ENCODE measurements at places on chromosomes 13 and 19.

- DNase-seq = no peak
These were observed 4.1 kb downstream of the PRAM1 start for GRCh38 chr19:8498295-8498694.

GRCh38 chr19:1570836-1571235 is 2.7 kb upstream of the MEX3D start:
- no peak for DNase-seq

DNA sequence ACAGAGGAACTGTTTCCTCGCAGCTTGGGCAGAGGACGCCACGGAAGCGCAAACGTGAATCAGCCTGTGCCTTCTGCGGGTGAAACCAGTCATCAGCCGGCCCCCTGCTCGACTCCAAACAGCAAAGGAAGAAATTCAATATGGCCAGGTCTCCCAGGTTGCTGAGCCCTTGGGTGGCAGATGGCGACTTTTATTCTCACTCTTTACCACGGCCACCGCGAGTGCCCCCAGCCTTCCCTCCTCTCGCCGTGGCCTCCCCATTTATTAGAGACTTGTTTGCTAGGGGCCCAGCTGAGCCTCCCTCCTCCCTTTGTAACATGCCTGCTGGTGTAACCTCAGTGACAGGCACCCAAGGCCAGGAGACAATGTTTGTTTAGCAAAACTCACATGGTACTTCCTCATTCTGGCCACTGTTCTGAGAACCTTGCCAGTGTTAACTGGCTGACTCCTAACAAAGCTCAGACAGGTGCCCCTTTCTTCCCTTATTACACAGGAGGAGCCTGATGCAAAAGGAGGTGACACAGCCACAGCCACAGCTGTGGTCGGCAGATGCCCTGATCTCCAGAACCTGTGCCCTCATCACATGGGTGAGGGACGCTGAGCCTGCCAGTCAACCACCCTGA is 5.8 kb downstream of the RAB20 start:
- no peak for DNase-seq

DNA sequence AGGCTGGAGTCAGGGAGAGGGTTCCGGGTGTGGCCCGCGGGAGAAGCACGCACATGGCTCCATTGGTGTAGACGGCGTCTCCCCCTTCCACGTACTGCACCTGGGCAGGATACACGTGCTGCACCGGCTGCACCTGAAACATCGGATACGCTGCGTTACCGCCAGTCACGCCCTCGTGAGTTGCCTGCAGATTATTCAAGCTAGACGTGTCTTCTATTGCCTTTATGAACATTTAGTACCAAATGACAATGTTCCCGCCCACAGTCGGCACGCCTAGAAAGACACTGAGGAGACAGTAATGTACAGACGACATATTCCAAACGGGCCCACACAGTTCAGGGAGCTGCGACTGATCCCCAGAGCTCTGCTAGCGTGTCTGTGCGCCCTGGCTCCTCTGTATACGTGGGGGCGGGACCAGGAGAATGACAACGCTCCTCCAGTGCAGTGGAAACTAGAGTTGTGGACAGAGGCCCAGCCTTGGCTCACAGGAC is 64.1 kb upstream of the RANBP3 start:
- no peak for DNase-seq

DNA sequence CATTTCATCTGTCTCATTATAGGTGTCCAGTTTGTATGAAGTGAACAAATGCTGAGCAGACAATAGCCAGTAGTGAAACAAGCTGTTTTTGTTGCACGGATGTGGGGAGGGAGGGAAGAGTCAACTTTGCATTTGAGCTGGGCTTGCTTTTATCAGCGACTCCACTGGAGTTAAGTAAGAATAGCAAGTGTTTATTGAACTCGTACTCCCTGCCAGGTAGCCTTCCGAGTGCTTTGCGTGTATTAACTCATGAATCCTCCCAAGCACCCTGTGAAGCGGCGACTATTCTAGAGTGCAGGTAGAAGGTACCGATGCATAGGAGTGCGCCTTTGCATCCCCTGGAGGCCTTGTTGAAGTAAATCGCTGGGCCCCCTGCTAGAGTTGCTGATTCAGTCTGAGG is 4.7 kb upstream of the ZNF444 start:
- DNase-seq = no peak

GRCh38 chr19:40701758-40702157 is 11.3 kb upstream of the NUMBL start:
- no peak for DNase-seq

DNA sequence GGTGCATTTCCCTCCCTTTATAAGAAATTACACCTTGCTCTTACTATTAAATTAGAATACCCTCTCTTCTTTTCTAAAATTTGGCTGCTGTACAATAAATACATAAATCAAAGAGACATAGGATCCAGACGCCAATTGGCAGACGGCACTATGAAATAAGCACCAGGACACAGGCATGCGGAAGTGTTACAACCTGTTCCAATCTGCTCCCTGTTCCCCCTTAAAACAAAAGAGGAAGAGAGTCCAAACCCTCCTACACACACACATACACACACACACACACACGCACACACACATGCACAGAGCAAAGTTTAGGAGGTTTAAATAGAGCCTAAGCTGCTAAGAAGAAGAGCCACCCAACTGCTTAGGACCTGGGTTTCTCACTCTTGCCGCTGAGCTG is 75.6 kb upstream of the ZNF507 start:
- DNase-seq = no peak

GRCh38 chr19:7652061-7652641 is 15.2 kb downstream of the STXBP2 start:
- DNase-seq = peak; percentile 19

DNA sequence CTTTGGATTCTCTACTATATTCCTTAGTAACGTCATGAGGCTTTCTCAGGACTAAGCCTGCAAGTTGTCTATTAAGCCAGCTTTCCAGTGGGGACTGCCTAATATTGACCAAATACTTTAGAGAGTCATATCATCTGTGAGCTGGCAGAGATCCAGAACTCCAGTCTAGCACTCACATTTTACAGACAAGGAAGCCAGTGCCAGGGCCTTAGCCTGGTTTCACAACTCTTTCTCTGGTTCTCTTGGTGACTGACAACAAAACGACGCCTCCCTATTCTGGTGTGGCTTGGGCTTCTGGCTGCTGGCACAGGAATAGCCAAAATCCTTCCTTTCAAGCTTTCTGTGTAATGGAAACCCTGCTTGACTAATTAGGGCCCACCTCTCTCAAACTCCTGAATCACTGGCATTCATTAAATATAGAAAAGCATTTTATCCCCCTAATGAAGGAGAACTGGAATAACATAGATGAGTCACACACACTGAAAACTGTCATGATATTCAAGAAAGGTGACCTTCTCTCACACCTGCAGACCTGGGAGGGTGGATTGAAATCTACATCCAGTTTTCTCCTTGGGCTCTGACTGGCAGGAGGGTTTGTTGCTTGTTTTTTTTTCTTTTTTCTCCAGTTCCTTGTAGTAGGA is 75.2 kb upstream of the UBL3 start:
- DNase-seq = no peak

DNA sequence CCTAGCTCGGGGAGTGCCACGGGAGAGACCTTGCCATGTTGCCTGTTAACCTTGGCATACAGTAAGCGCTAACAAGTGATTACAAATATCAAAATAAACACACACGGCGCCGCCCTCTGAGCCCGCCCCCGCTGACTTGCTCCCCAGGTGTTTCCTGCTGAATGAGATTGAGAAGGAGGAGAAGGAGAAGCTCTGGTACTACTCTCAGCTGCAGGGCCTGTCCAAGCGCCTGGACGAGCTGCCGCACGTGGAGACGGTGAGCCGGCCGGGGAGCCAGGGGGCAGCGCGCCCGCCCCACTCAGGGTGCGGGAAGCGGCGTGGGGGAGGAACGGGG is 5.0 kb downstream of the APC2 start:
- no peak for DNase-seq

DNA sequence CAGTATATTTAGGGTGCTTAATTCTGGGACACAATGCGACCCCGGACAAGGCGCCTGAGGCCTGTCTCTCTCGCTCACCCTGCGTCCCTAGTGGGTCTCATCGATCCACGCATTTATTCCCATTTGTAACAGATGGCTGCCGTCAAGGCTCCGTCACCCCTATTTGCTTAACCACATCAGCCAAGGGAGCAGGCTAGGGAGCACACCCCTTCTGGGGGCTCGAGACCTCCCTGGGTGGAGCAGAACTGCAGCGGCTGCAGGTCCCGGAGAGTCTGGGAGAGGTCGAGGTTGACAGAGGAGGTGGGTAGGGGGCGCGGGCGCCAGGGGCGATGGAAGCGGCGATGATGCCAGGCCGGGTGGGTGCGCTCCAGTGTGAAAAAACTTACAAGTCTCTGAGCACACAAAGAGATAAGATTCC is 507 bp downstream of the ALG5 start:
- DNase-seq = no peak

DNA sequence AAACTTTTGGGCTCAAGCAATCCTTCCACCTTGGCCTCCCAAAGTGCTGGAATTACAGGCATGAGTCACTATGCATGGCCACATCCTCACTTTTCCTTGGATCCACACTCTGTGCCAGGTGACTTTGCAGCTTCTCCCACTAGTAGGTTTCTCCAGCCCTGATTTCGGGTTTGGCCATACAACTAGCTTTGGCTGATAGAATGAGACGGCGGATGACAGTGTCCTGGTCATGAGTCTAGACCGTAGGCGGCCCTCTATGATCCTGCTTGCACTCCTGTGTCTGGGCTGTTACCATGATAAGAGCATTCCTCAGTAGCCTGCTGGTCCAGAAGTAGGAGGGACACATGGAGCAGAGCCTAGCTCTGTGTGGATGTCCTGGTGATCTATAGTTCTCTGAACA is 112.5 kb upstream of the KL start:
- DNase-seq = no peak

DNA sequence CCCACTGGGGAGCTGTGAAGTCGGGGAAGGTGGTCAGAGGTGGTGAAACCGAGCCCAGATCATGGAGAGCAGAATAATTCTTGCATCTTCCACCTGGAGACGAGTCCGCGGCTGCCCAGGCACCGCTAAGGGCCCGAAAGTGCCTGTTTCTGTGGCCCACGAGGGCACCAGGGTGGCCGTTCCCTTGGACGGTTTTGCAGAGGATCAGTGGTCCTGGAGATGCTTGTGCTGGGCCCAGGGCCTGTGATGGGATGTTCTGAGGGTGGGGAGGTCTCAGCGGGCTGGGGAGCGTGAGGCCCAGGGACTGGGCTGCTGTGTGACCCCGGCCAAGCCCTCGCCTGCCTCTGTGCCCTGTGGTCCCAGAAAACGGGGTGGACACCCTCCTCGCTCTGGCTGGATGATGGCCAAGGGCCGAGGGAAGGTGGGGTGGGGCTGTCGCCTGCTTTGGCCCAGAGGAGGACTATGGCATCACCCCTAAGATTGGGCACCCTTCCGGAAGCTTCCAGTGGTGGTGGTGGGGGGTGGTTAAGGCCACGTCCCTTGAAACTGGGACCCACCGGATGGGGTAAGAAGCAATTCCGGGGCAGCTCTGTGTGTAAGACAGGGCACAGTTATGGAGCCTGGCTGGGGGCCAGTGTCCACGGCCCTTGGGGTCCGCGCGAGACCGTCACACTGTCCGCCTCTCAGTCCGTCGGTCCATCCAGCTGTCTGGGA is 51.3 kb upstream of the NFIC start:
- DNase-seq = no peak

GRCh38 chr13:52840066-52840465 is 8.4 kb downstream of the PCDH8 start:
- no peak for DNase-seq

GRCh38 chr19:38274739-38275138 is 10.4 kb downstream of the SPINT2 start:
- DNase-seq = no peak

- DNase-seq = no peak
These were observed at the start of gene ZNF581 for GRCh38 chr19:55643003-55643886. Gene ZNF581, plus strand, starts transcription at chr19:55643649. Its CDS starts 923 bp downstream, at chr19:55644572.

DNA sequence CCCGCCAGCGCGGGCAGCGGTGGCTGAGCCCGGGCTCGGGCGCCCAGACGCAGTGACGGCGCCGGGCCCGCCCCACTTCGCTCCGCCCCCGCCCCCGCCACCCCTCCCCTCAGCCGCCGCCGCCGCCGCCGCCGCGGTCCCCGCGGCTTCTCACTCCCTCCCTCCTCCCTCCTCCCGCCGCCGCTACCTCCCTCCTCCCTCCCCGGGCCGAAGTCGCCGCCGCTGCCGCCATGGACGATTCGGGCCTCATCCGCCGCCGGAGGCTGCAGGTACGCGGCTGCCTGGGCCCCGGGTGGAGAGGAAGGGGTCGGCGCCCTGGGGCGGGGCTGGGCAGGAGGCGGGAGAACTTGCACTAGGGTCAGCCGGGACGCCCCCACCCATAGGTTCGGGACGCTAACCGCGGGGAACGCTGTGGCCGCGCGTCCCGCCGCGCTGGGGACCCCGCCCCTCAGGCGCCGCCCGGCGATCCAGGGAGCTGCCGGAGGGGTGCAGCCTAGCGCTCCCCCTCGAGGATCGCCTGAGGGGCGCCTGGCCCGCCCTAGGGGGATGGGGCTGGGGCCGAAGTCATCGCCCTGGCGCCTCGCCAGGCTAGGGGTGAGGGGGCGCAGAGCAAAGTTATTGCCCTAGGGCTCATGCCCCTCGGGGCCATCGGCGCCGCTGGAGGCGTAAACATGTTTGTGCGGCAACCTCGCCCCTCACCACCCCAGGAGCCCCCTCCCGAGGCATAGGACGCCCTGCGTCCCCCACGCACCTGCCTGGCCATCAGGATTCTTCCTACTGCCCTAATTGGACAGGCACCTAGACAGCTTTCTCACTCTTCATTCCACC is 427 bp downstream of the RTBDN start:
- DNase-seq = no peak
